Ascending aorta (tissue), 2 donors: ENCODE measurements at places on chromosomes 2 and 18.

DNA sequence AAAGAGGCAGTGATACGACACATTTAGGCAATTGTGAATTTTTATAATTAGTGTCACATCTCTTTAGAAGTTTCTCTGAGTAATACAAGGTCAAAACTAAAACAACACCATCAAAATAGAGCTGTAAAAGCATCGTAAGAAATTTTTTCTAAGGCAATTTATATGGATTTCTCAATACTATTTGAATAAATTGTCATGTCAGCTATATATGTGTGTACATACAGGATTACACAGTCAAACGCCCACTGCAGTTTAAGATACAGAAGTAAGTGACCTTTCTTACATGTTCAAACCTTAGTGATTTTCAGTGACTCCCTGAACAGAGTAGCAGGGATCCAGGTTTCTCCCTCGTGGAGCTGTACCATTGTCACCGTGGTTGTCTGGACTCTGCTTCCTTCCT lies 129.1 kb upstream of the CBLN2 start:
- DNase-seq, result no peak

GRCh38 chr18:26579941-26580618 lies 31.7 kb upstream of the KCTD1 start:
- no peak for DNase-seq

DNA sequence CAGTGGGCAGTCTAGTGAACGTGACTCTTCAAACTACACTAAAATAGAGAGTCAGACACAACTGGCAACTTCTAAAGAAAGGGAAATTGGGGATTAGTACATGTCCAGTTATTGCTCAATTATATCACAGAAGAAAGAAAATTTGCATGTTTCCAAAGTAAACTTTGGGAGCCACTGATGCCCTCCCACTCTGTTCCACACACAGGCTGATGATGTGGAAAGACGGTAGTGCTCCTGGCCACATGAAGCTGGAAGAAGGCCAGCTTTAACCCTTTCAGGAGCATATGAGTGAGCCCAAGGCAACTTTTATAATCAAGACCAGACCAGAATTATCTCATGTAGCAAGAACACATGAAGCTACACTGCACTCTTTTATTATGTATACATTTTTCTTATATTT lies 141.0 kb downstream of the NR4A2 start:
- DNase-seq, result no peak

GRCh38 chr2:119122663-119123062 lies 35.9 kb downstream of the C1QL2 start:
- DNase-seq, result no peak

DNA sequence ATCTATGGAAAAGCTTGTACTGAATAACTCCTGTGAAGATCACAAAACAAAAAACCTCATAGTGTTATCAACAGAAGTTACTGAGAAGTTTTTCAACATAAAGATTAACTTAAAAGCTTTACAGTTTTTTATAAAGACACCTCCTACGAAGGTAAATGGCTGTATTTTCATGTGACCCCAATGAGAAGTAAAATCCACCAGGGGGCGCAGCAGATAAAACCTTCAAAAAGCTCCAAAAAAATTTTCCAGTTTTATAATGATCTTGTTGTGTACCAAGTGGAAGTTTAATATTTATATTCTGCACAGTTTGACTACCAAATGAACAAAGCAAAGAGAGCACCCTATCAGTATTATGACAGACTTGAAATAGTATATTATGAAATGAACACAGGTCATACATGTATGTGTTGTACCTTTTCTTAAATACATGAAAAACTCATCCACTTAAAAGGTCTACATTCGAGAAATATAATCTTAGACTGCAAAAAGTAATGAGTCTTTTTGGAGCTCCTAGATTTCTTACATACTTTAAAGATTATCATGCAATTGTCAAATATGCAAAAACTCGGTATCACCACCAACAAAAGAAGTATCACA lies 38.5 kb downstream of the PNO1 start:
- no peak for DNase-seq

DNA sequence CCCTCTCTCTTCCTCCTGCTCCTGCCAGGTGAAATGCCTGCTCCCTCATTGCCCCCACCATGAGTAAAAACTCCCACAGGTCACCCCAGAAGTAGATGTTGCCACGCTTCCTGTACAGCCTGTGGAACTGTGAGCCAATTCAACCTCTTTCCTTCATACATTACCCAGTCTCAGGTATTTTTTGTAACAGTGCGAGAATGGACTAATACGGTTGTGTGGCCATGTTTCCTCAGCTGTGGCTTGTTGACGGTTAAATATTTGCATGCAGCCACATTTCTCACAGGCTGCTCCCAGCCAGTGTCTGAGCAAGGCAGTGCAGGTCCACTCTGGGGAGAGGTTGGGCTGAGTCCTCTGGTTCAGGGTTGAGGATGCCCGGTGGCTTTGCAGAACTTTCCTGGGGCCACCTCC lies 27.8 kb upstream of the COPS8 start:
- DNase-seq, result no peak
